ENCODE measurements at places on chromosomes 11 and 22.

DNA sequence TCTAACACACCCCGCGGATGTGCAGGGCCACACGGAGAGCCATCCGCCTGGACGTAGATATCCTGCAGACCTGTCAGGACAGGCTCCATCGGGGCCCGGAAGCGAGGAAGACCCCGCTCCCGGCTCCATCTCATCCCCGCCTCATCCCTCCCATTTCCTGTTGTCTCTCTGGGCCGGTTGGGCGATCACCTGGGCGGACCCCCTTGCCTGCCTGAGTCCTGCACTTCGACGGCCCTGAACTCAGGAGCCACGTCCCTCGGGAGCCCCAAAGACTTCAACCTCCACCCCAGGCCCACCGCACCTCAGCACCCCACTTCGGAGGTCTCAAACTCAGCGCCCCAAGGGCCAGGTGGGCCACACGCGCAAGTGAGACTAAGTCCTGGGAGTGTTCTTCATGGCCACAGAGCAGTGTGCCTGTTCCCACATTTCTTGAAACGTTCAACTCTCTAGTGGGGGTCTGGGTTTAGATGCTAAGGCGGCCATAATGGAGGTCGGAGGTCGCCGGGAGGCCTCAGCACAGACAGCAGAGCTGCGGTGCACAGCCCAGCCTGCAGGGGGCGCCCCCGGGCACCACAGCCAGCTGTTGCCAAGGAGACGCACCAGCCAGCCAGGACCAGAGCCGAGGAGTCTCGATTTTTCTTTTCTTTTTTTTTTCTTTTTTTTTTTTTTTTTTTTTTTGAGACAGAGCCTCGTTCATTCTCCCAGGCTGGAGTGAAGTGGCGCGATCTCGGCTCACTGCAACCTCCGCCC, 26.0 kb upstream of the FADD start:
- DNase-seq, result no peak

DNA sequence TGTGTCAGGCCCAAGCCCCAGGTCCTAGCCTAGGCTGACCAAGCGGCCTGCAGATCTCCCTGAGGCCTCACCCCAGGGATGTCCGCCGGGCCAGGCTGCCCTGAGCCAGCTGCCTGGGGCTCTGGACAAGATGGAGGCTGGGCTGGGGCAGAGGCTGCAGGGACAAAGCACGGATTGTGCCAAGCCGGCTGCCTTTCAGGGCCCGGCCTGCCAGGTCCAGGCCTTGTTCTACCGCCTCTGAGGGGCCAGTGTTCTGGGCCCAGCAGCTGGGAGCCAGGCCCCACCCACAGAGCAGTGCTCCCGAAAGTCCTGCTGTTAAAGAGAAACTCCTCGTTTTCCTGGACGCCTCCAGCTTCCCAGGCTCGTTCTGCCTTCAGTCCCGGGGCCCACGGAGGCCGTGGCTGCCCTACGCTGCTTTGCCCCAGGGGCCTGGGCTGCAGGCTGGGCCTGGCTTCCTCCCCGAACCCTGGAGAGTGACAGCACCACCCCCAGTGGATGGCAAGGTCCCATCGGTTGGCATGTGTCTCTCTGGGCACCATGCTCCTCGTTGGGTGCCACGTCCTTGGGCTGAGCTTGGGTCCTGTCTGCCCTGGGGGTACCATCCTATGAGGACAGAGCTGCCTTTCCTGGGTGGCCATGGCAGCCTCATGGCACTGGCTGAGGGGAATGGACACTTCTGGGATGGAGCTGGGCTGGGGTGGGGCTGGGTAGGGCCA, 7.6 kb downstream of the BRSK2 start:
- DNase-seq, result no peak

GRCh38 chr11:126334659-126335462, 20.6 kb upstream of the ST3GAL4 start:
- DNase-seq, result no peak

GRCh38 chr11:26522912-26523610, 49.0 kb downstream of the MUC15 start:
- no peak for DNase-seq

DNA sequence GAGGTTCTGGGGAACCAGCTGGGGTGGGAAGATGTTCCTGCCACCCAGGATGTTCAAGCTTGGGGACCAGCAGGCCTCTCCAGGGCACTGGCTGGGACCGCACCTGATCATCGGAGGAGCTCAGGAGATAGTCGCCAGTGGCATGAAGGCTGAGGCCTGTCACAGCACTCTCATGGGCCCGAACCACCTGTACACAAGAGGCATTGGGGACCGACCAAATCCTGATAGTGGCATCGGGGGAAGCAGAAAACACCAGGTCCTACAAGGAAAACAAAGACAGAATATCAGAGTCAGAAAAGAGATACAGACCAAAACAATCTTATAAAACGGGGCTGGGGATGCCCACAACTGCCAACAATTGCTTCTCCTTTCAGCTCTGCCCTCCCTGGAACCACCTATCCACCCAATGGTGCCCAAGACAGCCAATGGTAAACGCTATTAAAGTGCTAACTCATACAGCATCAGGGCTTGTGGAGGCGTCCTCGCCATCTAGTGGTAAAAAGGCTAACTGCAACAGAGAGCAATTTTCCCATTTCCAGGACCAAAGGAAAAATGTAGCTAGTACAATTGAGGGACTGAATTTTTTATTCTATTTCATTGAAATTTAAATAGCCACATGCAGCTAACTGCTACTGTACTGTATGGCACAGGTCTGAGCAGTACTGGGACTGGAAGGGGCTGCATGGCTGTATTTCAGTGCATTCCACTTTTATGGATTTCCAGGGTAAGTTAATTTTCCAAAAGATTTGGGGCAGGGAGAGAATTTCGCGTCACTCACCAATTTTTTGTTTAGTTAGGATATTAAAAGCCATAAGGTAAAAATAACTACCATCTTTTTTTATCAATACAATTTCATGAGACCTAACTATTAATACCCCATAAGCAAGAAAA, 7.1 kb downstream of the PRPF19 start:
- DNase-seq, result no peak

- no peak for DNase-seq
These were observed 6.2 kb upstream of the MPEG1 start for GRCh38 chr11:59218893-59219292.

GRCh38 chr11:113874581-113875233, 665 bp downstream of the USP28 start:
- DNase-seq, result no peak

DNA sequence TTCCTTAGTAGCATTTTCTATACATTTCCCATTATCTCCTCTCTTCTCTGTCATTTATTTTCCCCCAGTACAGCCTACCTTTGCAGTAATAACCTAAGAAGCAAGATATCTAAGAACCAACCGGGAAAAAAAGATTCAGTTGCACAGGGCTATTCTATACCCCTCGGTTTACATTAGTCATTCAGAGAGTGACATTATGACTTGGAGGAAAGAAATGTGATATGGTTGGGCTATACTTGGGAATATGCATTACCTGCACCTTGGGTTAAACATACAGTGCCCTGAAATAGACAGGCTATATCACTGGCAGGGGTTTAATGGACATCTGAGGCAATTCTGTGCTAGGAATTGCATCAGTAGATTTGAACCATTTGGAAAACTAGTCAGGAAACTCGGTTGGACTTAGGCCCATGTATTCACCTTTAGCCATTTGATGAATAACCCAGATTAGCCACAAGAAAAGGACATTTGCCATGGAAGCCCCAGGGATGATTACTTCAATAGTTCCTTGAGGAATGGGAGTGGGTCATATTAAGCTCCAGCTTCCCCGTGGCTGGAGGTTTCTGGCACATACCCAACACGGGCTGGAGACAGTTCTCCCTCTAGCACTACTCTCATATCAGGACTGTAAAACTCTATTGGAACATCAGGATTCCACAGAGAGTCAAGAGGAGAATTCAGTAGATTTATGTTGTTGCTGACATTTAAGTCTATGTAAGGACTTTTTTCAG, 973.2 kb downstream of the NTM start:
- DNase-seq, result no peak

DNA sequence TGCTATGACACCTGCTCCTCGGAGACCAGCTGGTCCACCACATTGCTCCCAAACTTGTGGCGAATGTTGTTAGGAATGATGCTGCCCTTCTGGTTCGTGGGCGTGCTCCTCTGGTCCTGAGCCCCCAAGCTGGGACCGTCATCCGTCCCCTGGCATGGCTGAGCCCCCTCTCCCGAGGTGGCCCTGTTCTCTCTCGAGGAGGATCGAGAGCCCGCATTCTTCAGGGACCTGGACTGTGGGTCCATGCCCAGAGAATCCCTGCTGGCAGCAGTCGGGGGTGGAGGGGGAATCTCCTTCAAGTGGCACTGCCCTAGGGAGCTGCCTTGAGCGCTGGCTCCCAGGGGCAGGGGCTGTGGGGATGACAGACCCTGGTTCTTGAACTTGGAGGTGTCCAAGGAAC, 17.4 kb downstream of the TST start:
- DNase-seq, result no peak

DNA sequence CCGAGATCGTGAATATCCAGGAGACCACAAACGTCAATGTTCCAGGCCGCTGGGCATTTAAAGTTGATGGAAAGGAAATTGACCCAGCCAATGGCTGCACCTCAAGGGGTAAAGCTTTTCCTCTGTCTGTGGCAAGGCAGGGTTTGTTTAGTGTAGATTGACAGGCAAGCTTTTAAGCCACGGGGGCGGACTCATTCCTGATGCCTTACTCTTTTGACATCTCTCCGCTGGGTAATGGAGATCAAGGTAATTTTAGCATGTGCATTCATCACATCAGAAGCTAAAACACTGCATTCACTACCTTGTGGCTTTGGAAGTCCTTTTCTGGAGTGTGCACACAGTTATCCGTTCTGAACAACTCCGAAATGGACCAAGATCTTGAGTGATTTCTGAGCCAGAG, 12.6 kb downstream of the TECTA start:
- DNase-seq, result no peak

DNA sequence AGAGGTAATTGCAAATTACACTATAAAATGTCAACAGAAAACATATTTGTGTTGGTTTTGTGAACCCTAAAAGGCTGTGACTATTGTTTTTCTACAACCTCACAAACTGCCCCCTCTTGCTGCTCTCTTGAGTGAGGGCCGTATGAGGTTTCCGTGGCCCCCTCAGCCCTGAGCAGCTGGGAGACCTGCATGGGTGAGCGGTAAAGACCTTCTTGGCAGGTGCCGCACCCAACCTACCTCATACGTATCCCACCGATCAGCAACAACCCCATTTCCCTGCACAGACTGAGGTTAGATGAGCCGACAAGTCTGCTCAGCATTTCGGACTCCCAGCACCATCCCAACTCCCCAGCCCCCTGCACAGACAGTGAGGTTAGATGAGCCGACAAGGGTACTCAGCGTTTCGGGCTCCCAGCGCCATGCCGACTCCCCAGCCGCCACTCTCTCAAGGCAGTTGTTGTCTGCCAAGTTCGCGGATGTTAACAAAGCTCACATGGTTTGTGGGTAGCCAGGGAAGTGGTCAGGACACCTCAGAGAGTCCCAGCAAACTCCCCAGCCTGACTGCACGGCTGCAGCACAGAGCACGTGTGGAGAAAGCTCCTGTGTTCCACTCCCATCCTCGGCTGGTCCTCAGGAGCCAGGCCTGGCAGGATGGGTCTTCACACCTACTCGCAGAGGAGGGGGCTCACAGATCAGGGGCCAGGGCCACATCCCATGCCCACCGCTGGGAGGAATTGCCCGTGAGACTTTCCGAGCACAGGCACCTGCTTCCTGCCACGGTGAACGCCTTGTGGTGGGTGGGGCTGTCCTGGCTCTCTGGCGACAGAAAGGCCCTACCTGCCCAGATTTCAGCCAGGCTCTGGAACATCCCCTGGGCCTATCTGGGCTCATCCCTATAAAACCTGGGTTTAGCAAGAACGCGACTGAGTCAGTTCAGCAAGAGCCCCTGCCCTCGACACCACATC, 502.9 kb downstream of the BRD1 start:
- no peak for DNase-seq

- no peak for DNase-seq
These were observed at the start of gene KDELR3 for GRCh38 chr22:38467904-38468442. Gene KDELR3 (plus strand): TSS chr22:38468096. CDS start chr22:38468234, 138 bp downstream.

DNA sequence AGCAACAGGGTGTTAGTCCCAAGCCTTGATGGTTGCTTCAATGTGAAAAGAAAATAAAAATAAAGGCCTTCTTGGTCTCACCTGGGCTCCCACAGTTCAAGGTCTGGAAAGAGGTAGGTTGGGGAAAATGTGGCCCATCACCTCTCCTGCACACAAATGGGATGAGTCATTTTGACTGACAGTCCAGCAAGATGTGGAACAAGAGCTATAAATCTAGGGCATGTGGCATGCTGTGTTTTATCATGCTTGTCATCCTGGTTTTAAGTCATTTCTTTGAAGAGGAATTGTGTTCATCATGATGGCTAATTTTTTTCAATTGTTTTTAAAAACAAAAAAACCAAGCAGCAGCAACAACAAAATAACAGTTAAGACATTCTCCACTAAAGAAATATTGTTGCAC, 503.7 kb downstream of the NTM start:
- no peak for DNase-seq

GRCh38 chr11:120249279-120250262, 9.6 kb downstream of the POU2F3 start:
- no peak for DNase-seq

- DNase-seq, result no peak
These were observed 4.8 kb downstream of the KIAA0930 start for GRCh38 chr22:45235851-45236342.
